ENCODE measurements at places on chromosomes 12 and 14.

GRCh38 chr14:68458840-68459469, 333.9 kb downstream of the ZFP36L1 start:
- peak; percentile 9 for DNase-seq

DNA sequence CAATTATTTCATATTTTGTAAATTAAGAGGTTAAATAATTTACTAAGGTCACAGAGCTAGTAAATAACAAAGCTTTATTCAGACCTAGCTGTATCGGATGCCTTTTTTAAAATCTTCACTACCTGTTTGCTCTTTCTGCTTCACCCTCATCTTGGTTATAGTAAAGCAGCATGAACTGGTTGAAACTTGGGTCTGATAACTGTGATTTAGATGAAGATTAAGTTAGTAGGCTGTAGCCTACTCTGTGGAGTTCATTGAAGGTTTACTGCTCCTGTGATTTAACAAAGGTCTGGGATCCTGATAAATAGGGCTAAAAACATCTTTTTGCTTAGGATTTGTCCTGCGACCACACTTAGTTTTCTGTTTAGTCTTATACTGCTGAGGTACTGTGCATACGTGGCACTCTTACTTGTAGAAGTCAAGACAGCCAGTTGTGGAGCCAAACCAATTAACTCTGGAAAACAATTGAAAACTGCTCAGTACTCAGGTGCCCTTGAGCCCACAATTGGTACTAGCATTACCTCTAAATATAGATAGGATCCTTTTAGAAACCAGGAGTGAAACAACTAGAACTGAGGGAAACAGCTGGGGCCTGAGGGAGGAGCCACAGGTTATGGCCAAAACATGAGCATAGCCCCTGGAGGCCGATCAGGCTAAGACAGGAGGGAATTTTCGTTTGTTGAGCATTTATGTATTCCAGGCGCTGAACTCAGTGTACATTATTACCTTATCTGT, 2.3 kb downstream of the SPATS2 start:
- DNase-seq = peak; percentile 44

- DNase-seq = no peak
Measured at GRCh38 chr12:27449893-27450534, 3.5 kb downstream of the SMCO2 start.

DNA sequence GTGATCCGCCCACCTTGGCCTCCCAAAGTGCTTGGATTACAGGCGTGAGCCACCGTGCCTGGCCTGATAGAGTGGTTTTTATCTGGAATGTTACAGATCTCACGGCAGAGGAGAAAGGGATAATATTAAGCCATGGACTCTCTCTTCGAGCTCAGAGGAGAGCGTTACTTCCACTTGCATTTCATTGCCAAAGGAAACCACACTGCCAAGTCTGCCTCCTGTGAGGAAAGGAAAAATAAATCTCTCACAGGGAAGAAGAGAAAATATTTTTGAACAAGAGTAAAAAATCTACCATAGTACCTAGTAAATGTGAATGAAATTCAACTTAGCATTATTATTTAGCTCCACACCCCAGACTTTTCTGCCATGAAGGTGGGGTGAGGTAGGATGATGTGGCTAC, 319.2 kb upstream of the PRICKLE1 start:
- DNase-seq = no peak

- peak; percentile 77 for DNase-seq
Measured at GRCh38 chr12:123389560-123390351, 5.8 kb downstream of the KMT5A start.

- DNase-seq = no peak
Measured at GRCh38 chr12:79531518-79531917, 159.2 kb downstream of the PAWR start.

DNA sequence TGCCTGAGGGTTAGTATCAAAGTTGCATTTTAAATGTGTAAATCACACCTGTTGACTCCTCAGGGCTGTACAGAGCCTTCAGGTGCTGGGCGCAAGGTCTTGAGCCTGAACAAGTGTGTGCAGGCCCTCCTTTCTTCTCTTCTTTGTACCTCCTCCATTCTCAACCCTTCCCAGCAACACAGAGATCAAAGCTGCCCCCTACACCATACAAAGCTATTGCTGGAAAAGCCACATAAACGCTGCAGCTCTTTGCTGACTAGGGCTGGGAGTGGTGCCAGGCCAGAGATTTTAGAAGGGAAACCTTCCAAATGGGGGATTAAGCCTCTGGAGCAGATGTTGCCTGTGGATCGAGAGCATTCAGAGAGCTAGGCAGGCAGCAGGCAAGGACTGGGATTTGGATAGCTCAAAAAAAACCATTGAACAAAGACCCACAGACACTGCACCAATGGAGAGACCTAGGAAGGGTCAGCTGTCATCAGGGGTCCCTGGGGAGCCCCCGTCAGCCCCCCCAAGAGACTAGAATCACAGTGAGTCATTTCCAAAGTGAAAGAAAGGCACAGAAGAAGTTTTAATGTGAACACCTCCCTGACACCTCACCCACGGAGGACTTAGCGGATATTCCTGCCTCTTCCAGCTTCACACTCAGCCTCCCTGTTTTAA, 18.2 kb upstream of the SUSD6 start:
- DNase-seq = no peak

All from SK-N-SH (cell line).